Activated CD4-positive, alpha-beta memory T cell treated with anti-CD3 and anti-CD28 coated beads, Interleukin-2, amount 10 ng/mL, durations not matched to agents 7 days and 5 days (primary cell): ENCODE measurements at places on chromosomes 2 and 18.
A peak's percentile ranks its signal among the peaks of the same experiment; 100 is the strongest.

DNA sequence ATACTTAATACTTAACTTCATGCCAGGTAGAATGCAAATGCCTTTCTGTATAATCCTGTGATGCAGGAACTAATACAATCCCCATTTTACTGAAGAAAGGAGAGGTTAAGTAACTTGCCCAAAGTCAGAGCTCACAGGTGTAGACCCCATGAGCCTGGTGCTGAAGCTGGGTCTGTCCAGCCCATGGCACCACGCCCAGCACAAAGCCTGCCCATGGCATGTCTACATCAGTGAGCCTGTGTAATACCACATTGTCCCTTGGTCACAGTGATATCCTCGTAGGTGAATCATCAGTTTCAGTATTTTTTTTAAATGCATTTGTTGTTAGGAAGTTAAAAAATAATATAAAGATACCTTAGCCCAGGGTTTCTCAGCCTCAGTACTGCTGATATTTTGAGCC lies 69.9 kb upstream of the MCFD2 start:
- DNase-seq: peak; percentile 48

GRCh38 chr2:238027591-238028415 lies 33.0 kb upstream of the SCLY start:
- no peak for DNase-seq

DNA sequence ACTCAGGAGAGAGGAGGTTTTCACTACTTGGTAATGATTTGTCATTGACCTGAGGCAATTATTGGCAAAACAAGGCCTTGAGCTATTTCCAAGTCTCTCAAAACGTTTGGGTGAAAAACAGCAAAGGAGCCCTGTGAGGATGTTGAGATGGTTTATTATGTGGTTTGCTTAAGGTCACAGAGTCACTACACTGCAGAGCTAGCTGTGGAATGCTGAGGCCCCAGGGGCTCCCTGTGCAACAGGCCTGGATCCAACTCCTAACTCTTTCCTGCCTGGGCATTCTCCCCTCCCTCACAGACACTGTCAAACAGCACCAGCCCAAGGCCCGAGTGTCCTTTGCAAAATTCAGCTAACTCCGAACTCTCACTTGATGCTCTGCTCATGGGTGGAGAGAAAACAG lies 754.6 kb upstream of the SOX11 start:
- no peak for DNase-seq

GRCh38 chr2:20309001-20309400 lies 41.6 kb downstream of the PUM2 start:
- DNase-seq: no peak

- DNase-seq: no peak
Measured at GRCh38 chr2:42550870-42551269, 17.6 kb upstream of the MTA3 start.

- no peak for DNase-seq
Measured at GRCh38 chr18:60639836-60640235, 267.3 kb upstream of the MC4R start.

- DNase-seq: no peak
Measured at GRCh38 chr2:140338795-140339194, 1558.6 kb upstream of the NXPH2 start.

- no peak for DNase-seq
Measured at GRCh38 chr18:68509902-68510301, 205.0 kb downstream of the TMX3 start.

GRCh38 chr2:10277293-10278028 lies 25.2 kb upstream of the HPCAL1 start:
- DNase-seq: no peak

DNA sequence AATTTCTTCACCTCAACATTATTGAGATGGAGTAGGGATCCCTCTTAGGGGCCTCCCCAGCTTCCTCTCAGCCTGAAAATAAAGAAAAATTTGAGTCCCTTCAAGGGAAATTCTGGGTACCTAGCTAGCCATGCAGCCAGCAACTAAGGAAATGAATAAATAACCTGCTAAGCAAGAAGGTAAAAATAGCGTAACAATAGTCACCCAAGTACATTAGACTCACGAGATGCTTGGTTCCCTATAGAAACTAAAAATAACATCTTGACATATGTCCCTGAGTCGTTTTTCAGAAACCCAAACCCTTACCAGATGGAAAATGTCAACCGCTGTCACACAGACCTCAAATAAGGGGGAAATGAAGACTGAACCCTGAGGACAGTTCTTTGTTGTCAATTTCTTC lies 51.9 kb downstream of the CACNB4 start:
- no peak for DNase-seq

- DNase-seq: no peak
Measured at GRCh38 chr2:235679471-235679870, 185.6 kb downstream of the AGAP1 start.

GRCh38 chr18:62445386-62445917 lies 77.4 kb upstream of the ZCCHC2 start:
- DNase-seq: no peak

DNA sequence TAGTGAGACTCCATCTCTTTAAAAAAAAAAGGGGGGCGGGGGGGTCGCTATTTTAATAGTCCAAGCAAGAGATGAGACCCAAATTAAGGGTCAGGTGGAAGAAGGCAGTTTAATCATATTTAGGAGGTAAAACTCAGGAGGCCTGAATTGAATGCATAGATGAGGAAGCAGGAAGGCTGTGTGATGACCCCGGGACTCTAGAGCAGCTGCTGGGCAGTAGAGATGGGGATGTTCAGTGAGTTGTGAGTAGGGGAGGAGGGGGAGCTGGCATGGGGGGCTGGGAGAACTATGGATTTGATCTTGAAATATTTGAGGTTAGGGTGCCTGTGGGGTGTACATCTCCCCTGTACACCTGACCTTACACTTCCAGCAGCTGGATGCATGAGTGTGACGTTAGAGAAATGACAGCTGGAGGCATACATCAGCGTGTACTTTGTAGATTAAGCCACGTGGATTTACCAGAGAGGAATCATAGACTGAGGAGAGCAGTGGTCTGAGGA lies 41.0 kb downstream of the GALM start:
- DNase-seq: no peak

DNA sequence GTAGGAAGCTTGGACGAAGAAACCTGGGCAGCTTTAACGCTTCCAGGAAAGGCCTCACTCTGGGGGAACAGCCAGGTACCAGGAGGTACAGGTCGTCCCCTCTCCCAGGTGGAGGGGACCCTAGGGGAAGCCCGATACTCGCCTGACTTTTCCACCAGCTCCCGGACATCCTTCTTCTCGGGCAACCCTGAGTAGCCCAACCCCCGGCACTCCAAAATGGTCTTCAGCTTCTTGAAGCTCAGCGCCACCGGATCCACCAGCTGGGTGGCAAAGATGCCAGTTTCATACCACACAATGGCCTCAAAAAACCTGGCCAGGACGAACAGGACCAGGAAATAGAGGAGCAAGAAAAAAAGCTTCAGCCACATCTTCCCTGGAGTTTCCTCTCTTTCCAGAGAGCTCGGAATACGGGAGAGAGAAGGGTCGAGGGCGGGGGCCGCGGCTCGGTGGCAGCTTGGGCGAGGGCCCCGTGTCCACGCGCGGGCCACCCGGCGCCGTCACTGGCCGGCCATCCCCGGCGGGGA lies 1.1 kb downstream of the RNF103 start:
- peak; percentile 40 for DNase-seq

DNA sequence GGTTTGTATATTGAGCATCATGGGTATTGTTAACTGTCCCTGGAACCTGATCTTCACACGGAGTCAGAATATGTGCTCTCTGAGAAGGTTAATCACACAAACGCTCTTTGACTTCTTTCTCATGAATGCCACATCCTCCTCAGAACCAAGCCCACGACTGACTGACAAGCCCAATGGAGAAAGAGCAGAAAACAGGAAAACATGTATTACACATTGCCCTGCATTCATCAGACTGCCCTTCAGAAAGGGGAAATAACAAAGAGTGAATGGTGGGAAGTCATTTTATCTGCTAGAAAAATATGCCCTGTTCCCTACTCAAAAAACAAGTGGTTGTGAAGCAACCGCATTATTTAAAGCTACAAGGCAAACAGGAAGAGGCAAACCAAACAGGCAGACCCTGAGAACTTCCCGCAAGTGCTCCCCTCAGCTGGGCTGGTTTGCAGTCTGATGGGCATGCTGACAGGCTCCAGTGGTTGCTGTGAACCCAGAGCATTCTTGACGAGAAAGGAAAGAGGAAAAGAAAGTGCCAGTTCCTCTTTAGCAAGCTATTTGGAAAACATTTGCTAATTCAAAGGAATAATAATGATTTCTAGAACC lies 172.9 kb upstream of the SETBP1 start:
- DNase-seq: no peak

- no peak for DNase-seq
Measured at GRCh38 chr2:165390875-165391274, 78.6 kb upstream of the CSRNP3 start.

DNA sequence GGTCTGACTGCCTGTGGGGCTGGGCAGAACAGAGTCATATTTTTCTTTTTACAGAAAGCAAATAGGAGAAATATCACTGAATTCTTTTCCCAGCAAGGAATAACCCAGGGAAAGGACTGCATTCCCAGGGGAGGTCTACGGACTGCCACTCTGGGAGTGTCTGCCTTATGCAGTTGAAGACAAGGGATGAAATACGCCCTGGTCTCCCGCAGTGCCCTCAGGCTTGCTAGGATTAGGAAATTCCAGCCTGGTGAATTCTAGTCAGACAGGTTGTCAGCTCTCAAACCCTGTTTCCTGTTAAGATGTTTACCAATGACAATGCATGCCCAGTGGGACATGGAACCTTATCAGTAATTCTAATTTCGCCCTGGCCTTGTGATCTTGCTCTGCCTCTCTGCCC lies 30.3 kb upstream of the PDK1 start:
- DNase-seq: no peak

DNA sequence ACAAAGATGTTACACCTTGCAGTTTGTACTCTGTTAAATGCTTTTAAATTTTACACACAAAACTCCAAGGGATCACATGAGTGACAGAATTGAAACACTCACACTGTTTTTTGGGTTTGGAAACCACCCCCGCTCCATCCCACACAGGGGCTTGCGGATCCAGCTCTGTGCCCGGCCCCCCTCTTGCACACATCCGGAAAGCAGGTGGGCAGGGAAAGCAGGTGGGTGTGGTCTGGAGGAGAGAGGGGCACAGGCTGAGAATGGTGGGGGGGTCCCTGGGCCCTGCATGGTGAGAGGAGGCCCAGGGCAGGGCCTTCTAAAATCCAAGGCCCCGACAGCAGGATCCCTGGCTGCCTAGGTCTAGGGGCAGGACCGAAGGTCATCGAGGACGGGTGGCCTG lies 88.5 kb upstream of the HPCAL1 start:
- DNase-seq: no peak

DNA sequence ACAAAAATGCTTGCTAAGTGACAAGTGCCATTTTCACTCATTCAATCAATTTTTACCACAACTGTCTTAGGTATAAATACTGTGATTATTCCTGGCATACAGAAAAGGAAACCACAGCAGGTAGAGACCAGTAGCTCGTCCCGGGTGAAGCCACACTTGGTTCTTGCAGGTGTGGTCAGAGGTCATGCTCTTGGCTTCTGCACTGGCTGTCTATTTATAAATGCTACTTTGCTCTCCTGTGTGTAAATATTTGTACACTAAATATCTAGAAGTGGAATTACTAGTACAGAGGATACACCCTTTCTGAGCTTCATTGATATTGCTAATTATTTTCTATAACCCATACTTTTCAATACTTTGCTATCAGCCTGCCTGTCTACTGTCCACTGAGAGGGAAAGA lies 284.6 kb downstream of the MYT1L start:
- DNase-seq: no peak

- no peak for DNase-seq
Measured at GRCh38 chr18:58715540-58715939, 44.3 kb downstream of the MALT1 start.

DNA sequence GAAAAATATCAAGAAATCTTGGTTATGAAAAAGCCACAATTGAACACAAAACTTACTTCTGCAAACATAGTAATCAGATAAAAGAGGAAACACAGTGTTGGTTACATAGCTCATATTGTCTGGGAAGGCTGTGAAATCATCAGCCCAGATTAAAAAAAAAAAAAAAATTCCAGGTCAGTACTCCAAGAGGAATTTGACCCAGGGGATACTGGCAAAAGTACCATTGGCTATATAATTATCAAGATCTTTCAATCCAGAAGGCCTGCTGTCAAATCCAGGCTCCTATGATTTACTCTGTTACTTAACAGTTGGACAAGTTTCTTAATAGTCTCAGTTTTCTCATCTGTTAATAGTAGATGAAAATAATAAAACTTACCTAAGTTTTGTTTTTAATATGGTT lies 12.9 kb upstream of the IKZF2 start:
- DNase-seq: no peak

DNA sequence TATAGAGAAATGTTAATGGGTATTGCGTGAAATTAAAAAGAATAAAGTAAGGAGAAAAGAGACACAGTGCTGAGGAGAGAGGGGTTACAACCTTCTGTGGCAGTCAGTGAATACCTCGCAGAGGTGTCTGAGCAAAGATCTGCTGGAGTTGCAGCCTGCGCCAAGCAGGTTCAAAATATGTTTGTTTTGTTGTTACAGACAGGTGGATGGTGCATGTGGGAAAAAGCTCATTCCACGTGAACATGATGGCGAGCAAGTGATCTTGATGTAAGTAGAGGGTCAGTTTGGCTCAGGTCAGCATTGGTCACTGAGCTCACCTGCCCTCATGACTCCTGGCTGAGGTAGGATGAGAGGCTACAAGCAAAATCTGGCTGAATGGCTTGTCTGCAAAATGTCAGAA lies 66.2 kb downstream of the SOX11 start:
- no peak for DNase-seq

- DNase-seq: no peak
Measured at GRCh38 chr2:60370814-60371213, 182.6 kb downstream of the BCL11A start.

DNA sequence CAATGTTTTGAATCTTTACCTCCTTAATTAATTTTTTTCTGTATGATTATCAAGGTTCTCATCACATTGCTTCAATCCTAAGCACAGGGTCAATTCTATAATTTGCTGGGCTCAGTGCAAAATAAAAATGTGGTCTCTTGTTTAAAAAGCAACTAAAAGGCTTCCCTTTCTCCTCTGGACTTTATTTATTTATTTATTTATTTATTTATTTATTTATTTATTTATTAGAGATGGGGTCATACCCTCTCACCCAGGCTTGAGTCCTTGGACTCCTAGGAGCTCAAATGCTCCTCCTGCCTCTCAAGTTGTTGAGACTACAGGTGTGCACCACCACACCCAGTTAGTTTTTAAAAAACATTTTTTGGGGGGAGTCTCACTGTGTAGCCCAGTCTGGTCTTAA lies 710.1 kb upstream of the REG3G start:
- DNase-seq: no peak

DNA sequence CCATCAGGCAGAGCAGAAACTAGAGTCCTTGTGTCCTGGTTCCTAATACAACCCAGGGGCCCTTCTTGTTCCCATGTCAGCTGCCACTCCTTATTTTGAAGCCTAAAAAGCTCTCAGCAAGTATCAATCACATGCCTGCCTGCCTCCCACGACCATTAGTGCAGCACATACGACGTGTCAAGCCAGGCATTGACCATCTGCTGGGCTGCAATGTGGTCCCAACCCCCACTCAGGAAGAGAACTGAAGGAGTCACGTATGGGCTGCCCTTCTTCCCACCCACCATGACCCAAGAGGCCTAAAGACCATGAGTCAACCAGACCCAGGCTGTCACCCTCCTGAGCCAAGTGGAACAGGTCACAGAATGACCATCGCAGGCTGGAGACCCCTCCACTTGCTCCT lies 98.8 kb downstream of the KLHL29 start:
- DNase-seq: no peak

GRCh38 chr2:15260196-15260595 lies 300.9 kb downstream of the NBAS start:
- DNase-seq: no peak

GRCh38 chr2:217263756-217264155 lies 403.9 kb upstream of the TNP1 start:
- DNase-seq: no peak

GRCh38 chr2:36337354-36337753 lies 18.2 kb upstream of the CRIM1 start:
- no peak for DNase-seq
